IMR-90 (cell line): ENCODE measurements at places on chromosomes 4 and X. TPM values are rescaled to one million over a fixed set of nuclear protein-coding genes. Genes with fewer than 3 reads are reported as not detected.

GRCh38 chr4:15990570-15991285 lies 27.8 kb upstream of the FGFBP2 start:
- DNase-seq: no peak

BDH2 gene
- total RNA-seq: 36.4 and 52.2 TPM in 2 replicates

CXCL3 gene
- 0.18 TPM in 1 of 2 replicates, not detected in the other for total RNA-seq

- no peak for DNase-seq
Measured at GRCh38 chrX:109775386-109775785, 42.3 kb upstream of the ACSL4 start.

CACNA1F gene
- not detected in 2 replicates for total RNA-seq

DNA sequence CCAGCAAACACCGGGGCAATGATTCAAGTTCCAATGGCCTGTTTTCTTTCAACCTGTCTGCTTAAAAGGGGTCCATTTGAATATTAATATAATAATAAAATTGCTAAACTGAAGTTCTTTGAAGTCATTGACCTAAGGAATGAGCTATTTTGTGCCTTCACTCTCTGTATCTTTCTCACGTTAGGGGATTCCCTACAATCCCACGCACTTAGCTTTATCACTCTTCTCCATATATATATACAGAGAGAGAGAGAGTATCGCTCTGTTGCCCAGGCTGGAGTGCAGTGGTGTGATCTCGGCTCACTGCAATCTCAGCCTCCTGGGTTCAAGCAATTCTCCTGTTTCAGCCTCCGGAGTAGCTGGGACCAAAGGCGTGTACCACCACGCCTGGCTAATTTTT lies 83.9 kb upstream of the NWD2 start:
- no peak for DNase-seq

PCSK1N gene
- not detected in 2 replicates for total RNA-seq

RNF150 gene
- total RNA-seq: 10.6 and 18.1 TPM in 2 replicates

DNA sequence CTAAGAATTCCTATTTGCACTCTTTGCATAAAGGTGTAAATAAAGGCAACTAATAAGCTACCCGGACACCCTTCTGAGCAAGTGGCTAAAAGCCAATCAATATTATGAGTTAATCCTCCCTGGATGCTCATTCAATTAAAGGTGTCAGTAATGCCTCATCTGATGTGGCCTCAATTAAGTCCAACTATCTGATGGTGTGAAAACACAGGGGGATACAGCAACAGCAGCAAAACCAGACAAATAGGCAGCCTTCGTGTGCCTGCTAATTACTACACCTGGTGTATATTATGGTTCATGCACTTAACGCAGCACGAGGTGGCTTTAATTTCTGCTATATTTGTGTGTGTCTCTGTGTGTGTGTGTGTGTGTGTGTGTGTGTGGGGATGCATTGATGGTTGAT lies 244.4 kb downstream of the DCLK2 start:
- DNase-seq: no peak

DNA sequence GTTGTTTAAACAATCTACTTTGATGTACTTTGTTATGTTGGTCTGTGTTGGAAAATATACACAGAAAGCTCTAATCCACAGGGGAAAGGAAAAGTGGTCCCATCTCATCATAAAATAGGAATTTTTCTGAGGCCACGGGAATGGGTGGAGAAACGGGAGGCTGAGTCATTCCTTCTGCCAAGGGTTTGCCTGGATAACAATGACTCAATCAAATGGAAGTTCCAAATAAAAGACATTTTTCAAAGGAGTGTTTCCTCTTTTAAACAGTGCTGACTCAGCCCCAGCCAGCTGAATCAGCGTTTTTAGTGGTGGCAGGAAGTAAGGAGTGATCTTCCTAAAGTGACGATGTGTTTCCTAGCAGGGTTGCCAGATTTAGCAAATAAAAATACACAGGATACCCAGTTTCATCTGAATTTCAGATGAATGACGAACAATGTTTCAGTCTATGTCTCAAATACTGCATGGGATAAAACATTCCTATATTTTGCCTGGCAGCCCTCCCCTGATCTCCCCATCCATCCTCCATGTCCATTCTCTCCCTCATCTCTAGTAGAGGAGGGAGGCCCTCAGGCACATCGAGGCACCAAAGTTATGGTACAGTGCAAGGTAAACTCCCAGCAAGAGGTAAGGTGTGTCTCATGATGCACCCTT lies 345.4 kb upstream of the GATB start:
- peak; percentile 97 for DNase-seq

DNA sequence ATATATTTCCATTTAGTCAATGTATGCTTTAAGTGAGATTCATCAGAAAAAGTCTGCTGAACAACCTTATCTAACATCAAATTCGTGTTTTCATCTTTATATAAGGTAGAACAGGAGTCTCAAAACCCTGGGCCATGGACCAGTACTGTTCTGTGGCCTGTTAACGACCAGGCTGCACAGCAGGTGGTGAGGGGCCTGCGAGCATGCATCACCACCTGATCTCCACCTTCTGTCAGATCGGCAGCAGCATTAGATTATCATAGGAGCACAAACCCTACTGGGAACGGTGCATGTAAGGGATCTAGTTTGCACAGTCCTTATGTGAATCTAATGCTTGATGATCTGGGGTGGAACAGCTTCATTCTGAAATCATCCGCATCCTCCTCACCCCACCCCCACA lies 3.2 kb downstream of the CTSO start:
- no peak for DNase-seq

DNA sequence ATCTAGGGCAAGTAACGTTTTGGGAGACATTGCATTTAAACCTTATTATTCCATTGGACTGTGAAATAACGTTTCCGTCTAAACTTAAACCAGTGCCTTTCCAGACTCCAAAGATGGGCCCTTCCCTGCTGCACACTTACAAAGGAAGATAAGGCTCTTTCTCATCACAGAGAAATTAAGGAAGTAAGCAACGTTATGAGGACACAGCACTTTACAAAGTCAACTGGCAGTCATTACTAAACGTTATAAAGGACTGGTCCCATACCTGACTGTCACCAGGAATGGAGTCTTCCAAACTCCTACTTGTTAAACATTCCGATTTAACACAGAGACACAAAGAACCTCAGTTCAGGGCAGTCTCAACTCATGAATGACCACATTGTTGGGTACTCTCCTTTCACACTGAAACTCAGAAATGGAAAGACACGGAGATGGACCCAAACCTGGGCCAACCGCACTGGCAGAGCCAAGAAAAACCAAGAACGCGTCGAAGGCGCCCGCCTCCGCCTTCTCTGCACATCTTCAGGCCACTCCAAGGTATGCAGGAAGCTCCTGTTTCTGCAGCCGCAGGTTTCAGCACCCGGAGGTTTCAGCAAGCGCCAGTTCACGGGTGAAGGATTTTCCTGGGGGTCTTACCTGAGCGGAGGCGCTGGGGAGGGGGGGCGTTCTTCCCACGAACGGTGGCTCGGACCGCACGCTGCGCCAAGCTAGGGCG lies 670 bp downstream of the PAPSS1 start:
- peak; percentile 26 for DNase-seq

TNIP3 gene
- 0.18 and 0.28 TPM in 2 replicates for total RNA-seq

DNA sequence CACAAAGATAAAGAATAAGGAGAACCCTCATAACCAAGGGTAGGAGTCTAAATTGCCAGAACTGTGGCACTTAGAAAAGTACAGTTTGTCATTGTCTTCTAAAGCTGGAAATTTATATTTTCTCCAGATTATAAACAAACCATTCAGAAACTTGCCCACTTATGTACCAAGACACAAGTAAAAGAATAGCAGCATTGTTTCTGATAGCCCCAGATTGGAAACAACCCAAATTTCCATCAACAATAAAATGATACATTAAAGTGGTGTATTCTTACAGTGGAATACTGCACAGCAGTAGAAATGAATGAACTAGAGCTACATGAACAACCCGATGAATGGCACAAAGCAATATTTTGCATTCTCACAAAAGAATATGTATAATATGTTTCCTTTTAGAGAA lies 63.1 kb upstream of the PDHA1 start:
- no peak for DNase-seq

GRCh38 chrX:8310409-8310808 lies 139.3 kb upstream of the VCX2 start:
- no peak for DNase-seq

DNA sequence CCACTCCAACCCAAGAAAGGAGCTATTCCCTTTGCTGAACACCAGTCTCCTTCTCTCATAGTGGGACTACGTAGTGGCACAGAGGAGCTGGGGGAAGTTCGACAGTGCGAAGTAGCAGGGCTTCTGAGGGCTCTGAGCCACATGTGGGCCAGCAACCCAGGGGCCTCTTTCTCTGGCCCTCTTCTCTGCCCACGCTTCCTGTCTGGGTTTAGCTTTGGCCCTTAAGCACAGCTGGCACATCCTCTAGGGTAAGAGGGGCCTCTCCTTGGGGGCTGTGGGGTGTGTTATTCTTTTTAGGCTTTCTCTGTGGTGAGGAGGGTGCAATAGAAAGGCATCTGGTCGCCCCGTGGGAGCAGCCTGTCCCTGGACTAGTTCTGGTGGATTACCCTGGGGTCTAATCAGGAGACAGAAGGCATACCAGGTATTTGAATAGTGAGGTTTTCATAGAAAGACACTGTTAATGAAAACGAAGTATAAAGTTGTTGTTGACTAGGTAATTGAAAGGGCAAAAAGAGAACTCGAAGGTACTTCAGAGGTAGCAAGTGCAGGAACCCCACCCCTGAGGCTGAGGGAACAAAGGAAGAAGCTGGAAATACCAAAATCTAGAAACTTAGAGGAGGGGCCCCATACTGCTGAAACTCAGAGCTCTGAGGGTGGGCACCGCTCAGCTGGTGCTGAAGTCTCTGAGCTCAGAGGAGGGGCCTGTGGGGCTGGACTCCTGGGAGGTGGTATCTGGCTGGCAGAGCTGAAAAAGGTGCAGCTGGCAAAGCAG lies 151.9 kb upstream of the RPS6KA3 start:
- no peak for DNase-seq

GRCh38 chrX:67582436-67582835 lies 38.6 kb downstream of the AR start:
- DNase-seq: no peak

DAPP1 gene
- not detected in 2 replicates for total RNA-seq

GRCh38 chr4:2083826-2084160 lies 24.7 kb downstream of the NAT8L start:
- no peak for DNase-seq

DNA sequence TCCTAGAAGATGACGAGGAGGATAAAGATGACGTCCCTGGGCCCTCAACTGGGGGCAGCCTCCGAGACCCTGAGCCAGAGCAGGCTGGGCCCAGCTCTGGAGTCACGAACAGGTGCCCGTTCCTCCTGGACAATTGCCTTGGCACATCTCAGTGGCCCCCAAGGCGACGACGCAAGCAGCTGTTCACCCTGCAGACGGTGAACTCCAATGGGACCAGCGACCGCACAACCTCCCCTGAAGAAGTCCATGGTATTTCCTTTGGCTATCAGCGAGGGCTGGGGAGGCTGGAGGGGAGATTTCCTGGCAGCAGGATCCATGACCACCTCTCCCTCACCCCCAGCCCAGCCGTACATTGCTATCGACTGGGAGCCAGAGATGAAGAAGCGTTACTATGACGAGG lies 11.9 kb downstream of the USP11 start:
- DNase-seq: no peak
